Glutamatergic neuron (in vitro differentiated cells): ENCODE measurements at places on chromosomes 1 and 21.

DNA sequence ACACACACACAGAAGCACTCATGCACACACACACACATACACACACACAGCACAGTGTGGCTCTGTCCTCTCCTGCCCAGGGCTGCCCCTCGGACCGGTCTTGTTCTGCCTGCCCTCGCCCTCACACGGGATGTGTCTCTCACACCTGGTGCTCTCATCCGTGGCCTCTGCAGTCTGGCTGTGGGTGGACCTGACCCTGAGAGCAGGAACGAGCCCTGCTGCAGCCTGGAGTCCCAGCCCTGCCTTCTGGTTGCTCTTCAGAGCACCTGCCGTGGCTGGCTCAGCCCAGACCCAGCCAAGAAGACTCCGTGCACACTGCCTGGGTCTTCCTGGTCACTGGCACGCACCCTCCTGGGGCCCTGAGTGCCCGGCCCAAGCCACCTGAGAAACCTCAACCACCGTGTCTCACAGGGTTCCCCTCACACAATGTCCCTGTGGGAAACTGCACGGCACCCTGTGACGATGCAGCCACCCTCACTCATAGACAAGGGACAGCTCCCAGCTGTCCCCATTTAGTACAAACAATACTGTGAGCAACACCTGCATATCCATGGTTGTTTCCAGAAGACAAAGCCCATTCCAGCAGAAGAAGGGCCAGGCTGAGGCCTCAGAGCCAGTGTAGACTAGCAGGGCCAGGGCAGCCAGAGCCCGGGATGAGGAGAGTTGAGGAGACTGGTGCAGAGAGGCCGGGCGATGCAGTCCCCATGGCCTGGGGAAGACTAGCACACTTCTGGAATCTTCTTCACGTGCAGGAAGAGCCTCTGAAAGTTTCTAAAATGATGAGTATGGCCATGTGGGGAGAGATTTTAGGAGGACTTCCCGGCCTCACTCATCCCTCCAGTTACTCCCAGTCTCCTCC lies 234.0 kb downstream of the NPHP4 start:
- DNase-seq = no peak

GRCh38 chr1:228074954-228075730 lies 7.4 kb upstream of the ARF1 start:
- DNase-seq = no peak

- no peak for DNase-seq
These were observed 756 bp downstream of the RLF start for GRCh38 chr1:40161888-40162397.

GRCh38 chr21:36783612-36784374 lies 84.9 kb downstream of the SIM2 start:
- DNase-seq = no peak

DNA sequence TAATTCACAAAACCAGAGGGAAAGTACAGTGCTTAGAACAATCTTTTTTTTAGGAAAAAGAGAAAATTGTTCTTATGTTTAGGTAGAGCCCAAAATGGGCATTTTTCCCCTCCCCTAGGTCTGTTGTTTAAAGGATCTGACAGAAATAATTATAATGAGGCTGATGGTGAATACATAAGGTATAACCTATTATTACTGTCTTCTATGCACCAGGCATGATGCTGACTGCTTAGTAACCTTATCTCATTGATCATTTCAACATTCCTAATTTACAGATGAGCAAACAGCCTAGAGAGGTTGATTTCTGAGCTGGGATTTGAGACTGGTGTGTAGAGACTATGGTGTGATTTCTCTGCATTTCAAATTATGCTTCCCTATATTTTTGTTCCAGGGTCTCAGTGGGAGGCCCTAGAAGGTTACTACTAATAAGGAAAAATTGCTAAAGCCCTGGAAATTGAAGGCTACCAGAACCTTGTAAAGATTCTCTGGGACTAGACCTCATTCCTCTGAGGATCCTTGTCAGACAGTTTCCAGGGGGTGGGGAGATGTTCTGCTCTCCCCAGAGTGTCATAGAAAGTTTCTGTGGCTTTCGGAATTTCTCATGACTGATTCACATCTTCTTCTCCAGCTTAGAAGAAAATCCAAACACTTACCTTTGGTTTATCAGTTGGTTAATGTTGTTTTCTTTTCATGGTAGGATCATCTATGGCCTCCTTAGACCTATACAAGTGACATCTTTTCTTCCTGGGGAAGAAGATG lies 44.9 kb downstream of the ROR1 start:
- DNase-seq = no peak

DNA sequence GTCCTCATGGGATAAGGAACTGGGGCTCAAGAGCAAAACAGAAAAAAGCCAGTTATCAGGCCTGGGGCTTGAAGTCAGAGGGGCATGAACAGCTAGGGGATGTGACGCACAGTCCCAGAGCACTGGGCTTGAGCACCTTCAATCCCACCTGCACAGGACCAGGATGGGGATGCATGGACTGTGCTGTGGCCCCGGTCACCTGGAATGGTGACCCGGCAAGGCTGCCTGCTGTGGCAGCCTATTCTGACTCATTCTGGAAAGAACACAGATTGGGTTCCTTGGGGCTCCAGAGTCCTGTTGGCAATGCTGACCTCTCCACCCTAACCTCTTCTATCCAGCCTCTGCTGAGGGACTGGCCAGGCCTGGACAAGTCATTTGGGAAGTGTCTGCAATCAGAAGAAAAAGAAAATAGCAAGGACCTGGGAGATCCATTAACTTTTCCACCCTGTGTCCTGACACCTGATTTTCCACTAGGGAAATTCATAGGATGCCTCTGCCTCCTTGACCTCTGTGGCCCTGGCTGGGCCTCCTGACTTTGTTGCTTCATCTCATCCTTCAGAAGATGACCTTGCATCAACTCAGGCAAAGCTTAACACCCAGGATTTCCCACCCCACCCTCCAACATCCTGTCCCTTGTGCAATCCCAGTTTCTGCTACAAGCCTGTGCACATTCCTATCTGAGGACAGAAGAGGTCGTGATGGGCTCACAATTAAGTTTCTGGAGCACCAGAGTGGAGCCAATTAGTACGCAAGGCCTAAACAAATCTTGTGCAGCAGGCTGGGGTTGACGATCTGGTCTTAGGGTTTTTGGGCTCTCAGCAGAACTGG lies 17.9 kb upstream of the FMOD start:
- no peak for DNase-seq

GRCh38 chr1:246418565-246419312 lies 88.3 kb downstream of the SMYD3 start:
- DNase-seq = no peak

DNA sequence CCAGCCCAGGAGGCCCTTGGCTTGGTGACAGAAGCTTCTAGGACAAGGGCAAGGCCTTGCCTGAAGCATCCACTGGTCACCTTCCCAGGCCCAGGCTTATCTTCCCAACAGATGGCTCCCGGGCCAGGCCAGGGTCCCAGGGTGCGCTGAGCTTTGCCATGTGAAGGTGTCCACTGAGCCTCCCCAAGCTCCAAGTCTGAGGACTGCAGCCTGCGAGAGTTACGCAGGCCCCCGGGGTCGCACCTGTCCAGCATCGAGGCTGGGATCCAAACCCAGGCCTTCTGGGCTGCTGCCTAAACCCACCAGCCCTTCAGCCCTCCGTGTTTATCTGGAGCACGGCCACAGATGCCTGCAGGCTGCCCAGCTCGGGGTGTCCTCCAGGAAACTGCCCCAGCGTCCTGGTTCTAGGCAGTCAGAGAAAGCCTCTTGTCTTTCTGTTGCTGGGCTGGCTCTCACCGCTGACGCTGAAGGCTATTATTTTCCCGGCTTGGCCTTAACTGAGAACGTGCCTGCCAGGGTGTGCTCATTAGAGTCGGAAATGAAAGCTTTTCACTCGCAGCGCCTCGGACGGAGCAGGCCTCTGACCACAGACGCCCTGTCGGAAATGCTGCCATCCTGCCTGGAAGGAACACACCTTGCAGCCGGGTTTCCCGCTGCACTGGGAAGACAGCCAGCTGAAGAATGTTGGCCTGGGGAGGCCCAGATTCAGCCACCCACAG lies 71.4 kb downstream of the MEGF6 start:
- DNase-seq = no peak

GRCh38 chr1:24454673-24455072 lies 39.1 kb downstream of the NIPAL3 start:
- no peak for DNase-seq

DNA sequence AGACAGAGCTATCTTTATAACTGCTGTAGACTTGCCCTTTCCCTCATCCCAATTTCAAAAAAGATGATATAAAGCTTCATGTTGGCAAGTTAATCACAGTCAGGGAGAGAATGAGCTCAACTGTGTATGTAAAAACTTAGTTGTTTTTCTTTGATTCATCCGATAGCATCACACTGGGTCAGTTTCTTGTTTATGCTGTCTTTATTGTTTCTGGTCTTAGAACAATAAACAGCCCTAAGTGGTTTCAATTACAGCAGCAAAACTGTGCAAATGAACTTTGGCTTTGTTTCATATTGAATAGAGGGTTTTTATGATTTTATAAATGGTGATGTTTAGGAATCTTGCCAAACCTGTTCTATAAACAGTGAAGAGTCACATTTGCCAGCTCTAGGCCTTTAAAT lies 423.8 kb upstream of the CXADR start:
- no peak for DNase-seq
